Activated CD4-positive, alpha-beta T cell treated with anti-CD3 and anti-CD28 coated beads for 24 hours (primary cell): ENCODE measurements at places on chromosomes 16 and 17.

GRCh38 chr16:63938661-63939060 is 1183.2 kb downstream of the CDH11 start:
- no peak for DNase-seq

GRCh38 chr17:6134721-6135120 is 64.5 kb downstream of the WSCD1 start:
- no peak for DNase-seq

DNA sequence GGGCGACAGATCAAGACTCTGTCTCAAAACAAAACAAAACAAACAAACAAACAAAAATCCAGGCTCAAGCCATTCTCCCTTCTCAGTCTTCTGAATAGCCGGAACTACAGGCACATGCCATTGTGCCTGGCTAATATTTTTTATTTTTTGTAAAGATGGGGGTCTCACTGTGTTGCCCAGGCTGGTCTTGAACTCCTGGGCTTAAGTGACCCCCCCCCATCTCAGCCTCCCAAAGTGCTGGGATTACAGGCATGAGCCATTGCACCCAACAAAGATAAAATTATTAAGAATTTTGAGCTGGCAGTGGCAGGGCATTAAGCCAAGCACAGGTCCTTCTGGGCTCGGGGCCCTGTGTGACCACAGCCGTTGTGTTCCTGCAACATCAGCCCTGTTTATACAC is 69.9 kb upstream of the CBX4 start:
- no peak for DNase-seq

DNA sequence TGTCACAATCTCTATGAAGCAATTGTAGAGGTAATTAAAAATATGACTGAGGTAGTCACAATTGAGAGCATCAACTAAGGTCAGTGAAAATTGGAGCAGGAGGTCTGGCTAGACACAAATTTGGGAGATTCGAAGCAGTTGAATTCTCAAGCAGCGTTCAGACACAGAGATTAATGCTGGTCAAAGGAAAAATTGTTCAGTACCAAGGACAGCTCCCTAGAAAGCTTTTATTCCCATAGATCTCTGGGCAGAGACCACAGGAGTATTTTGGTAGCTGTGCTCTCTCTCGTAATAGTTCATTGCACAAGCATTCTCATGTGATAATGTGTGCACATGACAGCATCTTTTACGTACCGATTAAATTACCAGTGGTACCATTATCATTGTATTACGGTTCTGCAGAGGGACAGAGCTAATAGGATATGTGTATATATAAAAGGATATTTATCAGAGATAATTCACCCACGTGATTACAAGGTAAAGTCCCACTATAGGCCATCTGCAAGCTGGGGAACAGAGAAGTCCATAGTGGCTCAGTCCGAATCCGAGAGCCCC is 387.5 kb upstream of the HSBP1 start:
- no peak for DNase-seq

DNA sequence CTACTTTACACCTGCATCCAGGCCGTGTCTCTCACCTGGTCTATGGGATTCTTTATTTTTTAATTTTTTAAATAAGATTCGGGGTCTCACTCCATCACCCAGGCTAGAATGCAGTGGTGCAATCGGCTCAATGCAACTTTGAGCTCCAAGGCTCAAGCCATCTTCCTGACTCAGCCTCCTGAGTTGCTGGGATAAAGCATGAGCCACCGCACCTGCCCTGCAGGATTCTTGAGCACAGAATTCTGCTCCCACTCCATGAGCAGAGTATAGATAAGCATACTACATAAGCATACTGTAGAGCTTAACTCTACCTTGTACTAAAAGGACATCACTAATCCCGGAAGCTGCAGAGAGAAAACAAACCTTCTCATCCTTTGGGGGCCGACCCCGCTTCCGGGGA is 15.5 kb downstream of the GLYR1 start:
- DNase-seq: no peak

GRCh38 chr16:2154533-2155090 is 970 bp upstream of the TRAF7 start:
- peak; percentile 38 for DNase-seq

- no peak for DNase-seq
Observed at GRCh38 chr17:46182961-46183360, 10.3 kb downstream of the KANSL1 start.

DNA sequence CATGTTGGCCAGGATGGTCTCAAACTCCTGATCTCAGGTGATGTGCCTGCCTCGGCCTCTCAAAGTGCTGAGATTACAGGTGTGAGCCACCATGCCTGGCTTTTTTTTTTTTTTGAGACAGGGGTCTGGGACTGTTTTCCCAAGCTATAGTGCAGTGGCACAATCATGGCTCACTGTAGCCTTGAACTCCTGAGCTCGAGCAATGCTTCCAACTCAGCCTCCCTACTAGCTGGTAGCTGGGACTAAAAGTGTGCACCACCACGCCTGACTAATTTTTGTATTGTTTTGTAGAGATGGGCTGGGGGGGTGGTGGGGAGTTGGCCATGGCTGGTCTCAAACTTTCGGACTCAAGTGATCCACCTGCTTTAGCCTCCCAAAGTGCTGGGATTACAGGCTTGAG is 36.1 kb upstream of the USP7 start:
- DNase-seq: no peak

- no peak for DNase-seq
Observed at GRCh38 chr17:29042026-29042678, 789 bp upstream of the PIPOX start.

GRCh38 chr16:51388516-51388951 is 237.5 kb upstream of the SALL1 start:
- no peak for DNase-seq

DNA sequence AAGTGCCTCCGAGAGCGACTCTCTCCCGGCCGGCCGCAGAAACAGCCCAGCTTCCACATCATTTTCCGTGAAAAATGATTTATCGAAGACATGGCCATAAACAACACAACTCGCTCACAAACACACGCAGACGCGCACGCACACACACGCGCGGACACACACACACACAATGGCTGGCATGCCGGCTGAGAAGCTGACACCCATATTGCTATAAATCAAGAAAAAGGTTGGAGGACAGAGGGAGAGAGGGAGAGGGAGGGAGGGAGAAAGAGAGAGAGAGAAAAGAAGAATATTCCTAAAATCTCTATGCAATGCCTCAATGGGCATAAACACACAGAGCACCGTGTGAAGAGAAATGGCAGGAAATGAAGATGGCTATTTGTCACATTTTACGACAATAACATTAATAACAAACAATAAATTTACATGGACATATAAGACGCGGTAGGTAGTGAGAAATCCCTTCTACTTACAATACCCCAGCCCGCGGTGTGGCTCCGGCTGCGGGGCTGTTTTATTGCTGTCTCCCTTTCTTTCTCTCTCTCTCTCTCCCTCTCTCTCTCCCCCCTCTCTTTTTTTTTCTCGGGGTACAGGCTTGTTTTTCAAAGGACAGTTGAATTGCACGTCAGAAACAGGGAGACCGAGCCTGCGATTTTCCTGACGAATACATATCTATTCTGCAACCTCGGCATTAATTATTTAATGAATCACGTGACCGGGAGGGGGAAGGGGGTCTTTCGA is 9.5 kb downstream of the HOXB4 start:
- no peak for DNase-seq

DNA sequence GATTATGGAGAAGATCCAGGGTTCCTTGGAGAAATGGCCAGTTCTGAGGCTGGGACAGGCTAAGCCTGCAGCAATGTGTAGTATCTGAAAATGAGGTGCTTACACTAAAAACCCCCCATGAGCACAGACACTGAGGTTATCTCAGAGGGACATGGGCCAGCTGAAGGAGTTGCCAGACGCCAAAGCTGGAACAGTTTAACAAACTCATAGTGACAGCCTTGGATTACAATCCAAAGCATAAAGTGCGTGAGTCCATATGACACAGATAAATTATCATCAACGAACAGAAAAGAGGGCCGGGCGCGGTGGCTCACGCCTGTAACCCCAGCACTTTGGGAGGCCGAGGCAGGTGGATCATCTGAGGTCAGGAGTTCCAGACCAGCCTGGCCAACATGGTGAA is 11.2 kb upstream of the CAPN15 start:
- DNase-seq: no peak

DNA sequence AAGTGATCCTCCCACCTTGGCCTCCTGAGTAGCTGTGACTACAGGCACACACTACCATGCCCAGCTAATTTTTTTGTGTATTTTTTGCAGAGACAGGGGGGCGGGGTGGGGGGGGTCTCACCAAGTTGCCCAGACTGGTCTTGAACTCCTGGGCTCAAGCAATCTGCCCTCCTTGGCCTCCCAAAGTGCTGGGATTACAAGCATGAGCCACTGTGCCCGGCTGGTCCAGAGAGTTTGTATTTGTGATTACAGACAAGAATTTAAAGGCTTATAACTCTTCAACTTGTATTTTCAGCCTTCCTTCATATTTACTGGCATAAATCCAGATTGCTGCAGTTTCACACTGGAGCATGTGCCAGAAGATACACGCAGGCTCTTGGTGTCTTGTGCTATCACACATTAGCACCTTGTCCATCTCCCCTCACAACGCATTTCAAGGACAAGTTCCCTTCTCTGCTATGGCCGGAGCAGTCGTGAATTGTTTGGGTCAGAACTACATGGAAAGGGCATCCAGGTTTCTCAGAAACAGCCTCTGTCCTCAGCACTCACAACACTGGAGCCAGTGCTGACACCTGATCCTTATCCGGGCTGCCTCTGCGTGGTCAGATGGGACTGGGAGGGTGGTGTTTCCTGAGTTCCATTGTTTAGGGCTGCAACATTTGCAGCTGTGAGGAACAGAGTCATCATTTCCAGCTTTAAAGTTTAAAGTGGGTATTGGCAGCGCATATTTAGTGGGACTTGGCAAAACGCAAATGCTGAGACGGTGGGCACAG is 28.1 kb downstream of the WSCD1 start:
- no peak for DNase-seq

DNA sequence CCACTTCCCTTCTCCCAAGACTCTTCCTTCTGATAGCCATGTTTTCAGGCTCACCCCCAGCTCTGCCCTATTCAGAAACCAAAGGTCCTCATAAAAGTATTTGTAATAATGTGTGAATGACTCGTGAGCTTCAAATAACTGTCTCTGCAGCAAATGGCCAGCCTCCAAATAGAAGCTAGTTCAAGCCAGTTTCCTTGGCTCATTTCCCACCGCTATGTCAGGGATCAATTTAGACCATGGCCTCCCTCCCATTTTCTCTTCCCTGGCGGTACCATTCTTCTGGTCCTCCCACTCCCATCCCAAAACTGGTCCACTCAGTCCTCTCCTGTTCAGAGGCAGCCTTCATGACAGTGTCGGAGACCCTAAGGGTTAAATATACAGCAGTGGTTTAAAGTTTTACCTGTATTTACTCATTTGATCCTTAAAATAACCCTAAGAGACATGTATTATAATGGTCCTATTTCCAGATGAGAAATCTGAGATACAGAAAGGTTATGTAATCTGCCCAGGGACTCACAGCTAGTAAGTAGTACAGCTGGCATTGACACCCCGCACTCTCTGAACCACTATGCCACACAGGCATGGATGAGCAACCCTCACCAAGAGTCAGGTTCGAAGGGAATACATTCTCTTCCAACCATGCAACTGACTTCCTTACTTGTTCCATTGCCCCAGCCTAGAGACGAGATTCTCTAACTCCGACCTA is 42.9 kb downstream of the GAS7 start:
- no peak for DNase-seq

GRCh38 chr16:71185347-71185746 is 45.2 kb downstream of the HYDIN start:
- DNase-seq: no peak

- no peak for DNase-seq
Observed at GRCh38 chr16:11249233-11250061, 6.6 kb downstream of the SOCS1 start.

DNA sequence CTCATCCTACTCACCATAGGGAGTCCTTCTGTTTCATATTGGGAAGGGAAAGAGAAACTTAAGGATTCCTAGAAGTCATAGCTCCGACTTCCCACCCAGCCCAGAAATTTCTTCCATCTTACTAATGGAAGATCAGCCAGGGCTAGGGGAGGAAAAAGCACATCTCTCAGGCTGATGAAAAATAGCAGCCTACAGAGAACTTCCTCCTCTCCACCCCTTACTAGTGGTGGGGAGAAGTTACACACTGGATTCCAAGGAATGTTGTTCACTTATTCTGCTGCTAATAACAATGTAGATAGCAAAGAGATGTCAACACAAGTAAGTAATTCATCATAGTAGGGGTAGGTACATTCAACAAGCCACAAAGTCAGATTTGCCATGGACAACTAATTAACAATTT is 94.4 kb downstream of the SPACA3 start:
- DNase-seq: no peak

DNA sequence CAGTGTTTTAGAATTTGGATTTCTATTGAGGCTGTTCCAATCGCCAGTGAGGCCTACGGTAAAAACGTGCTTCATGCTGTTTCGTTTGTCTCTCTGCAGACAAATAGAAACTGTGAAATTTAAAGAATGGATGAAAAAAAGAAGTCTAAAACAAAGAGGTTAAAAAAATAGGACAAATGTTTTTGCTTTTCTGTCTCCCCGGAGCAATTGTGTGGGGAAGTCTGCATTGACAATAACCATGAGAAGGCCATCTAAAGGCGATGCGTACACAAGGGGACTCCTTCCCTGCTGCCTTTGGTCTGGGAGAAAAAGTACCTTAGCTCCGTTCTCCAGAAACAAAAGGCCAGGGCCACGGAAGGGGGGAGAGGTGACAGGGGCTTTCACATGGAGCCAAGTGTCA is 4.6 kb upstream of the ZFHX3 start:
- no peak for DNase-seq

GRCh38 chr16:54216688-54217087 is 69.9 kb downstream of the IRX3 start:
- DNase-seq: no peak

- DNase-seq: no peak
Observed at GRCh38 chr16:1078579-1079021, 6.1 kb downstream of the SSTR5 start.

- no peak for DNase-seq
Observed at GRCh38 chr16:88558457-88559442, 11.5 kb upstream of the ZC3H18 start.

DNA sequence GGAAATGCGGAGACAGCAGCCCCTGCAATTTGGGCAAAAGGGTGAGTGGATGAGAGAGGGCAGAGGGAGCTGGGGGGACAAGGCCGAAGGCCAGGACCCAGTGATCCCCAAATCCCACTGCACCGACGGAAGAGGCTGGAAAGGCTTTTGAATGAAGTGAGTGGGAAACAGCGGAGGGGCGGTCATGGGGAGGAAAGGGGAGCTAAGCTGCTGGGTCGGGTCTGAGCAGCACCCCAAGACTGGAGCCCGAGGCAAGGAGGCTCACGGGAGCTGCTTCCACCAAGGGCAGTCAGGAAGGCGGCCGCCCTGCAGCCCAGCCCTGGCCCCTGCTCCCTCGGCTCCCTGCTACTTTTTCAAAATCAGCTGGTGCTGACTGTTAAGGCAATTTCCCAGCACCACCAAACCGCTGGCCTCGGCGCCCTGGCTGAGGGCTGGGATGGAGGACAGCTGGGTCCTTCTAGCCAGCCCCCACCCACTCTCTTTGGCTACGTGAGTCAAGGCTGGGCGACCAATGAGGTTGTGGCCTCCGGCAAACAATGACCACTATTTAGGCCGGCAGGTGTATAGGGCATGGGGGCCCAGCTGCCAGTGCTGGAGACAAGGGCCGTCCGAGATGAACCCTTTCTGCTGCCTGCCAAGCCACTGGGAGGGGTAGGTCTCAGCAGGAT is 507 bp downstream of the SERPINF1 start:
- DNase-seq: no peak

GRCh38 chr16:82936941-82937551 is 310.3 kb downstream of the CDH13 start:
- DNase-seq: no peak

- no peak for DNase-seq
Observed at GRCh38 chr16:56348168-56349085, 76.9 kb downstream of the AMFR start.
